Articular chondrocyte of knee joint (primary cell): ENCODE measurements at places on chromosomes 6 and 20. TPM values are rescaled to one million over a fixed set of nuclear protein-coding genes. Genes with fewer than 3 reads are reported as not detected.

SALL4 gene
- total RNA-seq = 0.11 and 0.26 TPM in 2 replicates

PGBD1 gene
- 4.6 and 6.4 TPM in 2 replicates for total RNA-seq

KIAA0408 gene
- 2.0 and 3.9 TPM in 2 replicates for total RNA-seq

TBX18 gene
- 32.0 and 72.9 TPM in 2 replicates for total RNA-seq

MCCD1 gene
- not detected in 2 replicates for total RNA-seq

NXT1 gene
- 12.0 and 16.8 TPM in 2 replicates for total RNA-seq

SLC17A1 gene
- total RNA-seq = not detected in 2 replicates

RNF144B gene
- total RNA-seq = 16.6 and 21.4 TPM in 2 replicates

OR2H1 gene
- total RNA-seq = not detected in 2 replicates

C6orf132 gene
- 3.2 and 3.8 TPM in 2 replicates for total RNA-seq

TMEM170B gene
- total RNA-seq = 2.5 and 2.6 TPM in 2 replicates

SLC25A27 gene
- total RNA-seq = 15.4 and 18.9 TPM in 2 replicates

BPIFB4 gene
- total RNA-seq = not detected in 2 replicates

CTCFL gene
- total RNA-seq = not detected in 2 replicates

TOX2 gene
- not detected in 2 replicates for total RNA-seq

SSTR4 gene
- not detected in 2 replicates for total RNA-seq

CEP43 gene
- 19.3 and 24.0 TPM in 2 replicates for total RNA-seq

MAP7 gene
- 0.78 and 1.4 TPM in 2 replicates for total RNA-seq

FOXA2 gene
- not detected in 2 replicates for total RNA-seq

SLC13A3 gene
- 1.5 and 1.6 TPM in 2 replicates for total RNA-seq

SLC52A3 gene
- total RNA-seq = not detected in 2 replicates

C2 gene
- 19.1 and 22.0 TPM in 2 replicates for total RNA-seq

B3GAT2 gene
- under 0.01 TPM in 2 replicates for total RNA-seq

BTN1A1 gene
- total RNA-seq = not detected in 2 replicates

RNF182 gene
- 0.13 and 0.65 TPM in 2 replicates for total RNA-seq
